ENCODE measurements at places on chromosomes 12 and 14.

DNA sequence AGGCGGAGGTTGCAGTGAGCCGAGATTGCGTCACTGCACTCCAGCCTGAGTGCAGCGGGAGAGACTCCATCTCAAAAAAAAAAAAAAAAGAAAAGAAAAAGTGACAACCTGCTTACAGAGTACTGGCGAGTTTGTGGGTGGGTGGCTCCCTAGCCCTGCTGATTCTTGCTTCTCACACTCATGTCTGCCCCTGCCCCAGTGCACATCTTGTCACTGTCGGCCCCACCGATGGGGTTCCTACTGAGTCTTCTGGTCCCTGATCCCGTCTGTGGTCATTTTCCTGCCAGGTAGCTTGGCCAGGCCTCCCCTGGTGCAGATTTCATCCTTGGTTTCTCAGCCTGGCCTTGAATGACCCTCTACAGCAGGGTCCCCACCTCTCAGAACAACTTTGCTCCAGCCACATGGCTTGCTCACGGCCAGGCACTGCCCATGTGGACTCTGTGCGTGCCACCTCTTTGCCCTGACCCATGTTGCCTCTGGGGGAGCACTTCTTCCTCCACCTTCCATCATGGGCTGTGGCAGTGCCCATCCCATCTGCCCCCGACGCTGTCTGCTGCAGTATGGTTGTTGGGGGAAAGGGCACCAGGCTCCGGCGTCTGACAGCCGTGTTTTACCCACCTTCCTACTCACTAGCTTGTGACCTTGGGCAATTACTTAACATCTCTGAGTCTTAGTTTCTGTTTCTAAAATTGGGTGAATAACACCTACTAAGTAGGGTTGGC, 2.1 kb upstream of the PTPN6 start:
- no peak for DNase-seq

- DNase-seq: no peak
Observed at GRCh38 chr14:70701610-70702009, 59.9 kb downstream of the TTC9 start.

GRCh38 chr14:64950889-64951288, 8.3 kb upstream of the GPX2 start:
- no peak for DNase-seq

- DNase-seq: no peak
Observed at GRCh38 chr14:35305633-35306032, 13.5 kb downstream of the PSMA6 start.

DNA sequence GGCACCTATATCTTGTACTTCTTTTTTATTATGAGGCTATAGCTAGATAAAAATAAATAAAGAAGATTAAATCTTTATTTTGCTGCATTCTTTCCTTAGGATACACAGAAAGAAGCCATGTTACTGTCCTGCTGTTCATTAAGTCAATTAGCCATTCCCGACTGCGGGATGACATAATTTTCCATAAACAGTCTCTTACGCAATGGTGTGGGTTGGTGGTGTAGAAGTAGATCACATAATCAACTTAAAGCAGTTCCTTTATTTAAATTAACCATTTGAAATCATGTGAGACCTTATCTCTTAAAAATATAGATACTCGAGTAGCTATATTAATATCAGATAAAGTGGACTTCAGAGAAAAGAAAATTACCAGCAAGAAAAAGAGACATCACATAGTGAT, 40.2 kb downstream of the TAOK3 start:
- no peak for DNase-seq

All from esophagus squamous epithelium (tissue), 5 donors.